ENCODE measurements at places on chromosomes 5 and 9.

GRCh38 chr9:109026306-109026705 lies 13.0 kb upstream of the CTNNAL1 start:
- no peak for DNase-seq

DNA sequence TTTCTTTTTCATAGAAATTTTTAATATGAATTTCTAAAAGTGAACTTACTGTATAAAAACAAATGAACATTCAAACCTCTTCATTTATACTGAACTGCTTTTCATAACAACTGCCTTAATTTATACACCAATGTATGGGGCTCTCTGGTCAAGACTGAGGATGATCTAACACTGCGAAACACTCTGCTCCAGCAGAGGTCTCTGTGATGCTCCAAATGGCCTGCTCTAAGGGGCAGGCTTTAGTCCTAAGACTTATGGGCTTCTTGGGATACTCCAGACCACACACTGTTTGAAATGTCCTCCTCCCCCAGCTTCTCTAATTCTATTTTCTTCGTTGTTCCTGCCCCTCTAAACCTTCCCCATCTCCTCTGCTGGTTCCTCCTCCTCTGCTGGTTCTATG lies 58.5 kb downstream of the LIFR start:
- peak; percentile 42 for DNase-seq

DNA sequence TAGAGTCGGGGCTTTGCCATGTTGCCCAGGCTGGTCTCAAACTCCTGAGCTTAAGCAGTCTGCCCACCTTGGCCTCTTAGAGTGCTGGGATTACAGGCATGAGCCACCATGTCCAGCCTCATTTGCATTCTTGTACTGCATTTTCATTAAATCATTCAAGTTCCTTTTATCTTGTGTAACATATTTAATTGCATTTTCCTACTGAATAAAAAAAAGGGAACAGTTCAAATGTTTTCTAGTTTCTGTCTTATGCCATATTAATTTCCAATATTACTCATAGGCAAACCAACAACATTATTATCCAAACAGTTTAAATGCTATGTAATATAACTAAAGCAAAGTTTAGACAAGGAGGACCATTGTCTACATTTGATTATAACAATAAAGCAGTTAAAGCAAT lies 6.1 kb downstream of the SLC31A1 start:
- no peak for DNase-seq

GRCh38 chr5:160188141-160189015 lies 40.9 kb upstream of the FABP6 start:
- peak; percentile 78 for DNase-seq

DNA sequence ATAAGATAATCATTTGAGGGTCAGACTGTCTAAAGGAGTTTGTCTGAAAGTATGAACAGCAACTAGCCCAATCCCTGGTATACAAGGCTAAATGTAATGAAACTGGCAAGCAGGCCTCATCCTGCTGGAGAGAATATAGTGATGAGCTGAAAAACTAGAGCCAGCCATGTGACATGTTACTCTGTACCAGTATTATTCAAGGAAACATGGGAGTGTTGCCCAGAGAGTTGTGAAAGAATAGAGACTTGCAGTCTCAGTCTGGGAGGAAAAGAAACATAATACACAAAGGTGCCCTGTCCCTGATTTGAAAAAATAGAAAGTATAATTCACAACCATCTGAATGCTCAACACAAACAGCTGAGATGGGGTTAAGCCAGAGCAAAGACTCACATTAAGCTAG lies 37.9 kb upstream of the HTR1A start:
- no peak for DNase-seq

DNA sequence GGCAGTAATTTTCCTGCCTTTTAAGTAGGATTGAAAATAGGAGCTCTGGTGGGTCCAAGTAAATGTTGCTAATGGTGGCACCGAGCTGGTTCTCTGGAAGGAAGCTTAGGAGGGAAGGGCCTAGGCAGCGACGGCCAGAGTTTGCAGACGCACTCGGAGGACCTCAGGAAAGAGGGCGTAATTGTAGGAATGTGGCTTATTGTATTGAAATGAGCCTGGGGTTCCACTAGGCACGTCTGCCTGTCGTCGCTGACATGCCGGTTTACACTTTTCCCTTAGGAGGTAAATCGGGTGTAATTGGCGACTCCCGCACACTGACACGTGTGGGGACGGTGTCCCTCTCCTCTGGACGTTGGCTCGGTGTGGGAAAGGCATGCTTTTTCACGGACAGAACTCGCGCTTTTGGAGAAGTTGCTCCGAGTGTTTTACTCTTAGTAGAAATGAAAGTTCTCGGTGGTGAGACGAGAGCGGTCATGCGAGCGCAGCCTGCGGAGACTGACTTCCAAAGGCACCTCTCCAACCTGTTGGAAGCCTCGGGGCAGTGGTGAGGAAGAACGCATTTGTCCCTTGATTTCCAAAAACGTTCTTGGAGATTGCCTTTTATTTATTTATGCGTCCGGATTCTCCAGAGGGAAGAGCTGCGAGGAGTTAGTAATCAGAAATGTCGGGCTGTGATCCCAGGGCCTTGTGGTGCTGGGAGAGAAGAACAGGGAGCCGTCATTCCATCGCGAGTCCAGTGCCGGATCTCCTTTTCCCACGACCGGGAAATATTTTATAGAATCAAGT lies 1.3 kb downstream of the NR4A3 start:
- DNase-seq: peak; percentile 70

GRCh38 chr9:135152614-135153334 lies 65.3 kb downstream of the OLFM1 start:
- no peak for DNase-seq

GRCh38 chr5:35926389-35927051 lies 11.9 kb downstream of the CAPSL start:
- peak; percentile 69 for DNase-seq

GRCh38 chr9:11352612-11353011 lies 739.8 kb upstream of the PTPRD start:
- no peak for DNase-seq

GRCh38 chr5:125214080-125214479 lies 467.6 kb upstream of the ZNF608 start:
- DNase-seq: no peak

- no peak for DNase-seq
Observed at GRCh38 chr5:410911-411517, 32.0 kb upstream of the EXOC3 start.

GRCh38 chr9:114156657-114157421 lies 1.5 kb downstream of the COL27A1 start:
- DNase-seq: peak; percentile 61

DNA sequence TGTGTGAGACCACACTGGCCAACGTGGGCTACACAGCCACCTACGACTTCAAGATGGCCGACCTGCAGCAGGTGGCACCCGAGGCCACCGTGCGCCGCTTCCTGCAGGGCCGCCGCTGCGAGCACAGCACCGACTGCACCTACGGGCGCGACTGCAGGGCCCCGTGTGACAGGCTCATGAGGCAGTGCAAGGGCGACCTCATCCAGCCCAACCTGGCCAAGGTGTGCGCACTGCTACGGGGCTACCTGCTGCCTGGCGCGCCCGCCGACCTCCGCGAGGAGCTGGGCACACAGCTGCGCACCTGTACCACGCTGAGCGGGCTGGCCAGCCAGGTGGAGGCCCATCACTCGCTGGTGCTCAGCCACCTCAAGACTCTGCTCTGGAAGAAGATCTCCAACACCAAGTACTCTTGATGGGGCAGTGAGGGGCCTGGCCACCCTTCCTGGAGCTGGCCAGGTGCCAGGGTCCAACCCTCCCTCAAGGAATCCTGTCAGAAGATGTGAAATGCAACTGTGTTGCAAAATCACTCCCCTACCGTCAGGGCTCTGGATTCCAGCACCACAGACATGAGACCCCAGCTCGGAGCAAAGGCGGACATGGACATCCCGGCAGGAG lies 11.1 kb downstream of the DIPK1B start:
- DNase-seq: no peak

DNA sequence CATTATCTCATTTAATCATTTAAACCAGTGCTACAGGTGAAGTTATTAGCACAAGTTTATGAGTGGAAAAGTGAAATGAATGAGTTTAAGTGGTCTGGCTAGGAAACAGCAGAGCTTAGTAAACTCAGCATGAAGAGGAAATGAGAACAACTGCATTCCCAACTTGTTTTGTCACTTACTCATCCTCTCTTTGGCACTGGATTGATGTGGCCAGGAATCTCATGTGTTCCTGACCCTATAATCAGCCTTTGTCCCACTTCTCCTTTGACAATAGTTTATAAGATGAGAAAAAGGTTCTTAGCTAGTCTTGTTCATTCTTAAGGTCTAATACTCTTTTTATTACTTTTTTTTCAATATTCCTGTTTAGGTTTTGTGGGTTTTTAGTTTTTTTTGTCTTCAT lies 559.2 kb upstream of the TLE4 start:
- DNase-seq: peak; percentile 96

DNA sequence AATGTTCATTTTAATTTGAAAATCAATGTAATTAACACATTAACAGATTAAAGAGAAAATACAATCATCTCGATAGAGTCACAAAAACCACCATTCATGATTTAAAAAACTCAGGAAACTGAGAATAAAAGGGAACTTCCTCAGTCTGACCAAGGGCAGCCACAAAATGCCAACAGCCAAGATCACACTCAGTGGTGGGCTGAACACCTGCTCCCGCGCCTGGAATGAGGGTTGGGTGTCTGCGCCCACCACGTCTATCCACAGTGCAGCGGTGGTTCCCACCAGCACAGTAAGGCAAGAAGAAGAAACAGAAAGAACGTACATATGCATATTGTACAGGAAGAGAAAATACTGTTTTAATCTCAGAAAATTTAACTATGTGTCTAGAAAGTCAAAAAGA lies 11.7 kb upstream of the NSMF start:
- DNase-seq: no peak

GRCh38 chr9:69627281-69627680 lies 44.9 kb downstream of the APBA1 start:
- no peak for DNase-seq

DNA sequence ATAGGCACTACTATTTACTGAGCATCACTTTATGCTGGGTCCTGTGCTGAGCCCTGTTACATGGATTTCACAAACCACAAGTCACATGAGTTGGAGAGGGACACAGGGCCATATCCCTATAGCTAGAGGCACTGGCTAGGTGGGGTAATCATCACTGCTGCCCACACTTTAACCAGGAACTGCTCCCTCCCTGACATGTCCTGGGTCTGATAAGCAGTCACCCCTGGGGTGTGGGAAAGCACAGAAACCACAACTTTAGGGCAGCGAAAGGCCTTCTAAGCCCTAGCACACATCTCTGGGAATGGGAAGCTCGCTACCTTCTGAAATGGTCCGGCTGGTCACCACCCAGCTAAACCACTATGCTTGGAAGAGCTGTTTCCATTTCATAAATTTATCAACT lies 15.0 kb downstream of the TBC1D2 start:
- no peak for DNase-seq

DNA sequence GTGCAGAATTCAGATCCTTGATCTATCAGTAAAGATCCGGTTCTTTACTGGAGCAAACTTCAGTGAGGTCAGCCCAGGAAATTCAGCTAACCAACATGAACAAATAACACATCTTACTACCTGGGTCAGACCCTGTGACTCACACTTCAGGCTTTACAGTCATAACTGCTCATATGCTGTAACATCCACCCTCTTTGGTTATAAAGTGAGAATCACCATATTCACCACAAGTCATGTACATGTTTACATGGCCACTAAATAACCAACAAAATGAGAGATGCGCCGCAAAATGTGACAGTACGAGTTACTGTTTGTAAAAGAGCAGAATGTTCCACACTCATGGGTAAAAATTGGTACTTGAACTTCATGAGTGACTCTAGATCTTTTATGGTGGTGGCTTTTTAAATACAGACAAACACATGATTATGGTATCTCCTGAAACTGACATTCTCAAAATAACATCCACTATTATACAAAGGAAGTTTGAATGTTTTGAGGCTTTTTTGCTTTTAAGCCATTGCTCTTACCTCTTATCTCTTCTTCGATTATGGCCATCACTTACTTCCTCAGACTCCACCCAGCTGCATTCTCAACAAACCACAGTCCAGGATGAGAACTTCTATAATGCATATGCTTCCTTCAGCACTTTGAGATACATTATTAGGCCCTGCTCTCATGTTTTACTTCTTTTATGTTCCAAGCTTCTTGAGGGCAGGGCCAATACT lies 516.6 kb downstream of the RAB3C start:
- DNase-seq: peak; percentile 85

GRCh38 chr5:67050125-67050524 lies 146.5 kb downstream of the CD180 start:
- DNase-seq: no peak

GRCh38 chr5:156532921-156533320 lies 206.0 kb downstream of the SGCD start:
- peak; percentile 1 for DNase-seq

DNA sequence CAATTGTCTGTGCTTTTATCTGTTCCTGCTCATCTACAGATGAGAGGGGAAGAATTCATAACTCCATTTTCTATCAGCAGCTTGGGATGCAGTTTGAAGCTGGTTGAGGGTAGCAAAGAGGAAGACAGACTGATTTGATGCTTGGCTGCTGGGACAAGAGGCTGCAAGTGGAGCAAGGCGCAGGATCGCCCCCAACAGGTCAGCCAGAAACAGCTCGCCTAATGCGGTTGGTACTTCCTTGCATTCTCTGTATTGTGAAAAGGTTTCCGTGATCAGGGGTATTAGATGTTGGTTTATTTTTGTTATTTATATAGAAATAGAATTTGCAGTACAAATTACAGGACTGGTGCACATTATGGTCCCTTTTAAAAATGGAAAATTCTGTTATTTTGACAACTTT lies 40.6 kb downstream of the ZNF883 start:
- DNase-seq: peak; percentile 5

DNA sequence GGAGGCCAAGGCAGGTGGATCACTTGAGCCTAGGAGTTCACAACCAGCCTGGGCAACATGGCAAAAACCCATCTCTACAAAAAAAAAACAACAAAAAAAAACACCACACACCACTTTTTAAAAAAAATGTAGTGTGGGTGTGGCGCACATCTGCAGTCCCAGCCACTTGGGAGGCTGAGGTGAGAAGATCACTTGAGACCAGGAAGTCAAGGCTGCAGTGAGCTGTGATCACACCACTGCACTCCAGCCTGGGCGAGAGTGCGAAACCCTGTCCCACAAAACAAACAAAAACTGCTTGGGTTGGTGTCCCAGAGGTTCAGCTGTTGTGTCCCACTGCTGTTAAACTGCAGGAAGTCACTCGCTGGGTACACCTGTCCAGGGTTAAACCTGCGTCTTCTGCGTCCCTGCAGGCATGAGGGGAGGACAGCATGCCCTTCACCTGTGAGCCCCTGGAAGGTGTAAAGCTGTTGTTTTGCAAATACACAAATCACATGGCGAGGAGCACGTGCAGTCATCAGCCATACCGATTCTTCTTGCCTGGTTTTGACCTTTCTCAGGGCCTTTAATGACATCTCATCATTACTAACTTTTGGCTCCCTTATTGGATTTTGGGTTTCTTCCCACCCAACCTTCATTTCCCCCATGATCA lies 29.3 kb upstream of the CLPTM1L start:
- DNase-seq: no peak

GRCh38 chr9:122347348-122348287 lies 23.2 kb upstream of the PTGS1 start:
- peak; percentile 64 for DNase-seq

- DNase-seq: peak; percentile 54
Observed at GRCh38 chr9:131289301-131290035, at the start of gene PLPP7. Gene PLPP7 (plus strand): TSS chr9:131289723. CDS start chr9:131289998, 275 bp downstream.
